Activated T-helper 1 cell treated with anti-CD3 and anti-CD28 coated beads, Interleukin-2, amount 50 U/mL, for 16 hours (primary cell): ENCODE measurements at places on chromosomes 6 and 20.

DNA sequence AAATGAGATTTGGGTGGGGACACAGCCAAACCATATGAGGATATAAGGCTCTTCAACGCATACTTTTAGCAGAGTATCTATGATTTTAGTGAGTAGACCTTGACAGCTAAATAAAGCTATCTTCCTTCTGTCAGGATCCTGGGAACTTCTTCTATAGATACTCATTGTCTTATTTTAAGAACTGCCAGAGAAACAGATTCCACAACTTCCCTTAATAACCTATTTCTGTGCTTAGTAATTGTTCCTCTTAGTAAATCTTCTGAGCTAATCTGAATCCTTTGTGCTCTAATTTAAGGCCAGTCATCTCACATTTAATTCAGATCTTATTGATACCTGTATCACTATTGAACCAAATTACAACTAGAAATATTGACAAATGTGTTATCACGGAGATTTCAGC is 64.0 kb upstream of the CEP85L start:
- no peak for DNase-seq

- DNase-seq = no peak
These were observed 185.1 kb downstream of the CLIC5 start for GRCh38 chr6:45830441-45831139.

- no peak for DNase-seq
These were observed 38.9 kb downstream of the JARID2 start for GRCh38 chr6:15284743-15285142.

DNA sequence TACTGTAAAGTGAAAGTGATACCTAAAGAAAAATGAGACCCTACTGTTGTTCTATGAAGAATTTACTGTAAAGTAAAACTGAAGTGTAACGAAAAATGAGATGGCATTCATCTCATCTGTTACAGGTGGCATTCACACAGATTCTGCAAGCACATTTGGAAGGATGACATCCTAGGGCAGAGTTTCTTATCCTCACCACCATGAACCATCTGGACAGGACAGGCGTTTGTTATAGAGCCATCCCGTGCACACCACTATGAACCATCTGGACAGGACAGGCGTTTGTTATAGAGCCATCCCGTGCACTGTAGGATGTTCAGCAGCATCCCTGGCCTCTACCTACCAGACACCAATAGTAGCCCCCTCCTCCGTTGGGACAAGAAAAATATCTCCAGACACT is 294.8 kb downstream of the GMDS start:
- no peak for DNase-seq

DNA sequence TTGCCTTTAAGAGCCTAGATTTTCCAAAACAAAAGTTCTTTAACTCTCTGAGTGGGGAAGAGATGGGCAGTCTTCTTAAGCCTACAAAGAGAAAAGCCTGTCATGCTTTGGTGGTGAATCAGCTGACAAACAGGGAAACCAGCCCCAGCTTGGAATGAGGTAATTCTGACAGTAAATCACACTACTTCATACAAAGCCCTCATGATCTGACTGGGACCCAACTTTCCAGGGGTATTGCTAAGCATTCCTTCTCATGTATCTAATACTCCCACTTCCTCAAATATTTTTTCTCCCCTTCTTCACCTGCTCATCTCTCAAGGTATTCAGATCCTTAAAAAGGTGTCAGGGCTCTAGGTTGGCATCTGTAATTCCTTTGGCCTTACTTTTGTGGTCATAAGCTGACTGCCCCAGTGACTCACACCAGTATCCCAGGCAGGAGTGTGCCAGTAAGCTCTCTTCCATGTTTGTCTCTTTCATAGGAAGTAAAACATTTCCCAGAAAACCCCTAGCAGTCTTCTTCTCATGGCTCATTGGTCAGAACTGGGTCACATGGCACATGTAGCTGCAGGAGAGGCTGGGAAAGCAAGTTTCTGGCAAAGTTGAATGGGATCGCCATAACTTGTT is 15.0 kb upstream of the TBC1D22B start:
- DNase-seq = no peak

GRCh38 chr6:11556309-11556708 is 18.8 kb downstream of the TMEM170B start:
- DNase-seq = no peak

DNA sequence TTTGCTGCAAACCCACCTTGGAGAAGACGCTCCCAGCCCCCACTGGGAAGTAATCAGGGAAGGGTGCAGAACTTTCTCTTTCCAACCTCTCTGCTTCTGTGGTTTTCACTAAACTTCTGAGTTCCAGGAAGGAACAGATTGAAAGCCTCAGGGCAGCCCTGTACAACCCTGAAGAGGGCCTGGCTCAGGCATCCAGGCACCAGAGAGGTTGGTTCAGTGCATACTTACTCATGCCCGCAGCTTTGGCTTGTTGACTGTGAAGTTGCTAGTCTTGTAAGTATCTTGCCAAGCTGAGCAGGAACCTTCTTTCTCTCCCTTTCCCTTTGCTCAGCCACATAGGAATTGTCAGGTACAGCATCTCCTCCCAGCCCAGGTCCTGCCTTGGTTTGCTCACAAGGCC is 272.2 kb upstream of the FOXQ1 start:
- DNase-seq = no peak

DNA sequence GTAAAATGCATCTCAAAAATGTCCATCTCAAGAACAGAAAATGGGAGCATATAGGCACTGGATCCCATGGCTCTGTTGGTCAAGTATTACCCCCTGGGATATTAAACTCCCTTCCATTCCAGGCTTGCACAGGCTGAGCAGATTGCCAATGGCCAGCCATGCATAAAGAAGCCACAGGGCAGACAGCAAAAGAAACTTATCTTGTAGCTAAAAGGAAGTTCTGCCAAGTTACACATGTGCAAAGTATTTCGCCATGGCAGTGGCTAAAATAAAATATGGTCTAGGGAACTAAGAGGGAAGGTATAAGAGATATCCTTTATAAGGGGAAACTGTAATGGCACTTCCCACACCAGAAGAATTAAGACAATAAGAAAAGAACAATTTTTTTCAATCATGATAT is 415.6 kb upstream of the BTBD3 start:
- DNase-seq = no peak

DNA sequence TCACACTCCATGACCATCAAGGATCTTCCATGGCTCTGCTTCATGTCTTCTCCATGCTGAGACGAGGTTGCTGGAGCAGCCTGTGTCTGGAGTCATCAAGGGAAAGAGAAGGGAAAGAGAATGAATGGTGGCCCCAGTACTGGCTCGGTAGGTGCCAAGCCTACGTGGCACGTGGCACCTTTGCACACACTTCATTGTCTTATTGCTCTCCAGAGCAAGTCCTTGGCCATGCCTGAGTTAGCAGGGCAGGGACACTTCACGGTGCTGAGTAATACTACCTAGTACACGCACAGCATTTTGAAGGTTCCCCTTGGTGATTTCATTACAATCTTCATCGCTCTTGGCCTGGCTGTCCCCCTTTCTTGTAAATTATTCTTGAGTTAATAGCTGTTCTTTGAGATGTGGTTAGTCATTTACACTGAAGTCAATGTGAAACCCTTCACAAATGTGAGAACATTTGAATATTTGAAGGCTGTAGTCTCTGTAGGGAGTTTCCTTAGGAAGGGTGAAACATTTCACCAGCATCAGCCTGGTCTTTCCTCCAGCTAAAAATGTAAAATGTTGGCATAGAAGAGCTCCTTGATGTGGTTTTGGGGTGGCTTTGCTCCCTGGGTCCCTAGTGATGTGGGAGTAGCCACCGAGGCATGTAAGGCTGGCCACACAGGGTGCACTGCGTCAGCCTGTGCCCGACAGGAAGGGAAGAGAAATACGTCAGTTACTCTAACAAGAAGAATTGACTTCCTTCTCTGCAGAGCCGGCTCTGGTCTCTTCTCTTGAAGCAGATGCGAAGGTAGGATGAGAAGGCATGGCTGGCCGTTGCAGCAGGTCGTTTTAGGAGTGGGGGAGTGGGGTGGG is at the start of gene SYTL3:
TSS of gene SYTL3 (plus strand) at position 766 of the 855 bp plus-strand sequence. CDS start 13,215 bp downstream, outside the sequence.
- DNase-seq = peak; percentile 41

- DNase-seq = no peak
These were observed 45.6 kb upstream of the FYN start for GRCh38 chr6:111918825-111919224.

DNA sequence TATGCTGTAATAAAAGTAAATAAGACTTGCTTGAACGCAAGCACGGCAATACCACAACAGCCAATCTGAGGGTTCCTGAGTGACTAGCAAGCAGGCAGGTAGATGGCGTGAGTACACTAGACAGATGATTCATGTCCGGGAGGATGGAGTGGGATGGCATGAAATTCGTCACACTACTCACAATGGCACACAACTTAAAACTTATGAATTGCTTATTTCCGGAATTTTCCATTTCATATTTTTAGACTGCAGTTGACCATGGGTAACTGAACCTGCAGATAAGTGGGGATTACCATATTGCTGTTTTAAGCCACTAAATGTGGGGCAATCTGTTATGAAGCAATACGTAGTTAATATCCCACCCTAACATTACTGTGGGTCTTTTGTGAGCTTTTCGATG is 93.6 kb upstream of the NFATC2 start:
- peak; percentile 5 for DNase-seq

DNA sequence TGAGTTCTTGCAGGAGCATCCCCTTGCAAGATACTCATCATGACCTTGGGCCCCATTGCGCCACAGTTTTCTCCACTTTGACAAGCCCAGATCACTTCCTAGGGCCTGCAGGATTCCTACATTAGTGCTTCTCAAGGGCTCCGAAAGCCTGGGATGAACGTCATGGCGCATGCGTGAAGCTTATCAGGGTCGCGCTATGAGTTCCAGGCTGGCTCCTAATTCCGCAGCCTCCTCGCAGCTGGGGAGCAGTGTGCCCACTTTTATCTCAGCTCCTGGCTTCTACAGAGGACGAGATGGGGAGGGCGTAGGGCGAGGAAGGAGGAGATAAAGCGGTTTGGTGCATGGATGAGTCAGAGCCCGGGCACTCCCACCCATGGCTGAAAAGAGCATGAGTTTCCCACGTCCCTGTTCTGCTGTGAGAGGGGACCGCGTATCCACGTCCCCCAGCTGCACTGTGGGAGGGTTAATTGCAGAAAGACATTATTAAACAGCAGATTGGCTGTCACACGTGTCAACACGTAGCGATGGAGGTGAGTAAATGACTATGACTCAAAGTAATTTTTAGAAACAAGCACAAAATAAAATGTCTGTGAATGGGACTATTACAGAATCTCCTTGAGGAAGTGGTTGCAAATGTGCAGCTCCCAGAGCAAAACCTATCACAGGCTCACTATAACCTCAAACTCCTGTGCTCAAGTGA is 72.9 kb upstream of the DSP start:
- no peak for DNase-seq

GRCh38 chr6:85887461-85887860 is 244.8 kb upstream of the SYNCRIP start:
- DNase-seq = no peak

GRCh38 chr20:1973601-1974440 is 20.0 kb downstream of the PDYN start:
- DNase-seq = no peak

- no peak for DNase-seq
These were observed 8.1 kb upstream of the ZBP1 start for GRCh38 chr20:57628047-57628961.
